ENCODE measurements at places on chromosomes 1 and 21. TPM values are rescaled to one million over a fixed set of nuclear protein-coding genes. Genes with fewer than 3 reads are reported as not detected.

Gene SPATA45
- total RNA-seq: not detected

Gene KRTAP23-1
- not detected for total RNA-seq

Gene ACTRT2
- total RNA-seq: not detected

Gene SDF4
- total RNA-seq: 125 TPM

Gene FBXO2
- total RNA-seq: 0.34 TPM

Gene SLC1A7
- not detected for total RNA-seq

Gene ZSWIM5
- 0.17 TPM for total RNA-seq

Gene ERG
- not detected for total RNA-seq

Gene LAPTM5
- not detected for total RNA-seq
